ENCODE measurements at places on chromosomes 11 and 22.
A peak's percentile ranks its signal among the peaks of the same experiment; 100 is the strongest.

DNA sequence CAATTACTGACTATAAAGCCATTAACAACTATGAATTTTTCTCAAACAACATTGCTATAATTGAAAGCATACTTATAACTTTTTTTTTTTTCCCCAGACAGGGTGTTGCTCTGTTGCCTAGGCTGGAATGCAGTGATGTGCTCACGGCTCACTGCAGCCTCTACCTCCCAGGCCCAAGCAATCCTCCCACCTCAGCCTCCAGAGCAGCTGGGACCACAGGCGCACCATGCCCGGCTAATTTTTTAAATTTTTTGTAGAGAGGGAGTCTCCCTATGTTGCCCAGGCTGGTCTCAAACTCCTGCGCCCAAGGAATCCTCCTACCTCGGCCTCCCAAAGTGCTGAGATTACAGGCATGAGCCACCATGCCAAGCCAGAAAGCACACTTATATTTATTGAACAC lies 6.1 kb upstream of the WEE1 start:
- no peak for DNase-seq

- peak; percentile 25 for DNase-seq
These were observed 33.0 kb upstream of the PITPNB start for GRCh38 chr22:27952091-27952490.

- peak; percentile 81 for DNase-seq
These were observed 14.3 kb upstream of the FGF19 start for GRCh38 chr11:69718147-69718546.

- peak; percentile 51 for DNase-seq
These were observed 3.4 kb downstream of the SCGB1D4 start for GRCh38 chr11:62295504-62295903.

GRCh38 chr22:29081517-29082236 lies 8.8 kb downstream of the KREMEN1 start:
- DNase-seq = no peak

- DNase-seq = no peak
These were observed 9.4 kb downstream of the IGLL1 start for GRCh38 chr22:23570681-23571080.

DNA sequence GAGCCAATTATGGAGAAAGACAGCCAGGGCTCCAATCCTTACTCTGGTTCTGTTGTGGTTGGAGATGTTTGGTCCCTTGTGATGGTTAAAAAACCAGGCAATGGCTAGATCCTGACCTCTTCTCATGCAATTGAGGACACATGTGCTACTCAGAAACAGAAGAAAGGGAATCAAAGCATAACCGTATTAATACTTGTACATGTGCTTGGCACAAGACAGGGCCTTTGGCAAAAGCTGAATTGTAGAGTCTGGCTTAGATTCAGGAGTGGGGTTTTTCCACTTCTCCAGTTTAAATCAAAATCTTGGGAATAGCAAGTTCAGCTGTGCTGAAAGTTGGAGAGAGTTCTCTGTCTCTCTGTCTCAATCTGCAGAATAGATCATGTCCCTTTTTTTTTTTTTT lies 80.1 kb upstream of the E2F8 start:
- DNase-seq = no peak

- no peak for DNase-seq
These were observed 61.8 kb upstream of the UBASH3B start for GRCh38 chr11:122593473-122594420.

DNA sequence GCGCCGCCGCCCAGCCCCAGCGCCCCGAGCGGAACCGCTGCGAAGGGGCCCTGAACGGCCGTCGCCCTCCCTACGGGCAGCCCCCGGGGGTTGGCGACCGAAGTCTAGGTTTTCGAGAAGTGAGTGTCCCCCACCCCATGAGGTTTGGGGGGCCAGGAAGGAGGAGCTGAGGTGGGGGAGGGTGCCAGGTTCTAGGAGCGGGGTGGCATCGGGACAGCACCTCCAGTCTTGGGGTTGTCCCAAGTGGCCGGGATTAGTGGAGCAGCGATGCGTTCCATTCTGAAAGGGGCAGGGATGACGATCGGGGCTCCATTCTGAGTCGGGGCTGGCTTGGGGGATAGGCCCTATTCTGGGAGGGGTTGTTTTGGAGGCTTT lies 408 bp downstream of the PPP2R5B start:
- no peak for DNase-seq

DNA sequence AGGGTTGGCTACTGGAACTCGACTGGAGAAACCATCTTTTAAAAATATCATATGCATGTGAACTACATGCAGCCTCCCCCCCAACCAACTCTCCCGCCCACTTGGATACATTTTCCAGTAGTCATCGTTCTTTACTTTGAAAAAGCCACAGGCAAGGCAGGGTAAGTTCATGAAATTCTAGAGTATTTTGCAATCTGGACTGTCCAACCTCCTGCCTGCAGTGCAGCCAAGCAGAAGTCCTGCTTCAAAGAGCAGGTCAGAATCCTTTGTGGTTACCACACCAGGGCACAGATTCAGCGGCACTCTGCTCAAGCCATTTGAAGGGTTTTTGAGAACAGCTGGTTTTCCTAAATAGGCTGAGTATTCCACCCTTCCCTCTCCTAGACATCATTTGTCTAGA lies 12.1 kb downstream of the ELF5 start:
- DNase-seq = no peak

- no peak for DNase-seq
These were observed 843.7 kb upstream of the CHORDC1 start for GRCh38 chr11:91066456-91067047.

- DNase-seq = peak; percentile 50
These were observed 19.2 kb downstream of the PIM3 start for GRCh38 chr22:49979587-49980264.

DNA sequence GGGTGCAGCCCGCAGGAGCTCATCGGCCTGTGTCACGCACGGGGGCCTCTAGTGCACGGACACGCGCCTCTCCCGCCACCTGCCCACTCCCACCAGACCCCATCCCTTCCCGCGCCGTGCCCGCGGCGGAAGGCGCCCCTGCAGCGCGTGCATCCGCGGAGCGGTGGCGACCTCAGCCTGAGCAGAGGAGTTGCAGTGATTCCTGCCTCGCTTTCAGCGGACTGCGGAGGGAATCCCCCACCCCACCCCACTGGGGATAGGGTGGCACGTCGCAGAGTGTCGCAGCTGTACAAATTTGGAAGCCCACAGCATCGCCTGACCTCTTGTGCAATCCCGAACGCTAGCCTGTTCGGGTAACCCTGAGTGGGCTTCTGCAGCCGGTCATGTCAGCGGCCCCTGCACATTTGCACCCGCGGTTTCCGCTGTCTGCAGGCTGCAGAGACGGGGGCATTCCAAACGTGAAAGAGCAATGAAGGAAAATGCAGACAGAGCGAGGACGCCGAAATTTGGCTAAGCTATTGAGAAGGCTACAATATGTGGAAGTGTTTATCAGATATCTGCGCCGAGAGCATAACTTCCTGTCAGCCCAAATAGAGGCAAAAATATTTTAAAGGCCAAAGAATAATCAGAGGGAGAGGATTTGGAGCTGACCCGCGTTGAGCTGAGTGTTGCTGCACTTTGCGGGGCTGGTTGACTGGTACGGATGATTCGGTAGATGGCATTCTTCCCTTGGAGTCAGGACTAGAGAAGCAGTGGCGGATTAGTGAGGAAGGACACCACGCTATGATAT lies 617 bp upstream of the ARHGAP20 start:
- DNase-seq = peak; percentile 35

- no peak for DNase-seq
These were observed 16.1 kb downstream of the TMEM25 start for GRCh38 chr11:118547132-118547531.

DNA sequence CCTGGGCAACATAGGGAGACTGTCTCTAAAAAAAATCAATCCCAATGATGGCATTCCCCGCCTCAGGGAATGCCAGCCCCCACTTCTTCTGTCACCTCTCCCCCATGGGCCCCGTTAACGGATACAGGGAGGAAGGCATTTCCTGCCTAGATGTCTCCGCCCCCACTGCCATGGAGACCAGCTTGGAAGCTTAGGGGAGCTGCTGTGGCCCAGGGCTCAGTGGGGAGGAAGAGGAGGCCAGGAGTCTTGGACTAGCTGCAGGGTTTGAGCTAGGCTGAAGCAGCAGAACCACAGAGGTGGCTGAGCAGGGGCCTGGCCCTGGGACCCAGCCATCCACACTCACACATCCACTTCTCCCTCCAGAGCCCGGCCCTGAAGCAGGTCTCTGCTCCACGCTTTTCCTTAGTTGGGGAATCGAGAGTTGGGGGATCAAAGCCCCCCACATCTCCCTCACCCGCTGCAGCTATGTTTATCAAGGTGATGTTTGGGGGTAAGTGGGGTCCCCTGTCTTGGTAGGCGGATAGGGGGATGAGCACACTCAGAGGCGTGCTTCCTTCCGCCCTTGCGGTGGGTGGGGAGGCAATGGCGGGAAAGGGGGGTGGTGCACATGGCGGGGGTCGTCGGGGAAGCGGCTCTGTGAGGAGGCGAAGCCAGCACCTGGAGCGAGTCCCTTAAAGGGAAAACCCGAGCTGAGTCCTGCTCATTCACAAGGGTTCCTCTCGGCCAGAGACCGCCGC lies at the start of gene C22orf15:
Gene C22orf15 (plus strand): TSS at position 149 of the 737 bp plus-strand sequence. CDS start 317 bp downstream, at position 466.
- no peak for DNase-seq

- no peak for DNase-seq
These were observed 299.4 kb upstream of the ANO5 start for GRCh38 chr11:21893565-21893867.

GRCh38 chr11:64996710-64997380 lies at the start of gene BATF2:
Gene BATF2 (minus strand): TSS chr11:64996971. CDS start chr11:64996914, 57 bp downstream.
- peak; percentile 56 for DNase-seq

DNA sequence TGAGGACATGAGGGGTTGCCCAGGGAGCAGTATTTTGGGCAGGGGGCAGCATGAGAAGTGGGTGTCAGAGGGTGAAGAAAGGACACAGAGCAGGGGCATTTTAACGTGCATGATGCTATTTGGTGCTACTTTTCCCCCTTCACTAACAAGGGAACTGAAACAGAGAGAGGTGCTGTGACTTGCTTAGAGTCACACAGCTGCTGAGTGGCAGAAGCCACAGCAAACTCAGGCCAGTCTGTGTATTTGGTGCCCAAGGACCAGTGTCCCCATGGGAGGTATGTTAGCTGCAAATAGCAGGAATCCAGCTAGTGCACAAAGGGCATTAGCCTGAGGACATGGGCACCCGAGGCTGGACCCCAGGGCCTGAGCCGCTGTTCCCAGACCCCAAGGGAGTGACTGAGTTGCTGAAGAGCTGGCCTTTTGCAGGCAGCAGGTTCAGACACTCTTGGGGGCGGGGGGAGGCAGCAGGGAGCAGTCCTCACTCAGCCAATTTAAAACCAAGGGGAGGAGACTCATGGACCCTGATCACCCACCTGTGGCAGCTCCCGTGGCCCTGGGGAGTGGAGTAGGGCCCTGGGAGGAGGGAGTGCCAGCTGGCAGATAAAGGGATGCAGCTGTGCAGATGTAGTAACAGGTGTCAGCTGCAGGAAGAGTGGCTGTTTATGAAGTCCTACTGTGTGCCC lies 14.6 kb downstream of the PARVG start:
- no peak for DNase-seq

GRCh38 chr11:56558574-56558973 lies 15.5 kb upstream of the OR5M11 start:
- DNase-seq = no peak

DNA sequence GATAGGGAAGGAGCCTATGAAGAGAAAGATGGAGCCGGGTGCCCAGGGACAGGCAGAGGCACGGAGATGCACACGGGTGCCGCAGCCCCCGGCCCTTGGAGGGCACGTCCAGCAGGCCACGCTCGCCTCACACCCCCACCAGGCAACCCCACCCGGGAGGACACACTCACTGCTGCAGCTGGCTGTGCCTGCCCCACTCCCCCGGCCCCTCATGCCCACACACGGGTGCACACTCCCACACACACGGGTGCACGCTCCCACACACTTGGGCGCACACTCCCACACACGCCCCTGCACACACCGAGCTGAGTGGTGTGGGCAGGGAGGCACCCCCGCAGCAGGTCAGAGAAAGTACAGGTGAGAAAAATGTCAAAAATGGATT lies 1.1 kb downstream of the MOB2 start:
- DNase-seq = no peak

DNA sequence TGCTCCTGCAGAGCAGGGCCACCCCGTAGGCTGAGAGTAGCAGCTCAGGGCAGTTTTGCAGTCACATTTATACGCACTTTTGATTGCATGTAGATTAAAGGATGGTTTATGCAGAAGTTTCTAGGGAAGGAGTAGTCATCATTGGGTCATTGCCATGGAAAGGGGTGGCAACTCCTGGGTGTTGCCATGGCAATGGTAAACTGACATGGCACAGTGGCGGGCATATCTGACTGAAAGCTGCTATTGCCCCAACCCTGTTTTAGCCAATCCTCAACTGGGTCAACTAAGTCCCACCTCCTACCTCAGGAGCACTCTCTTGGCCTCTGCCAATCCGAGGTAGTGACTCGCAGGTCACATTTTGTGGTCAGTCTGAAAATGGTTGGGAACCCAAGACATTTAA lies 2.4 kb upstream of the ARSA start:
- DNase-seq = peak; percentile 47

- DNase-seq = no peak
These were observed 75.5 kb downstream of the MICAL2 start for GRCh38 chr11:12185914-12186313.

GRCh38 chr11:36703055-36703404 lies 105.0 kb upstream of the RAG2 start:
- no peak for DNase-seq

DNA sequence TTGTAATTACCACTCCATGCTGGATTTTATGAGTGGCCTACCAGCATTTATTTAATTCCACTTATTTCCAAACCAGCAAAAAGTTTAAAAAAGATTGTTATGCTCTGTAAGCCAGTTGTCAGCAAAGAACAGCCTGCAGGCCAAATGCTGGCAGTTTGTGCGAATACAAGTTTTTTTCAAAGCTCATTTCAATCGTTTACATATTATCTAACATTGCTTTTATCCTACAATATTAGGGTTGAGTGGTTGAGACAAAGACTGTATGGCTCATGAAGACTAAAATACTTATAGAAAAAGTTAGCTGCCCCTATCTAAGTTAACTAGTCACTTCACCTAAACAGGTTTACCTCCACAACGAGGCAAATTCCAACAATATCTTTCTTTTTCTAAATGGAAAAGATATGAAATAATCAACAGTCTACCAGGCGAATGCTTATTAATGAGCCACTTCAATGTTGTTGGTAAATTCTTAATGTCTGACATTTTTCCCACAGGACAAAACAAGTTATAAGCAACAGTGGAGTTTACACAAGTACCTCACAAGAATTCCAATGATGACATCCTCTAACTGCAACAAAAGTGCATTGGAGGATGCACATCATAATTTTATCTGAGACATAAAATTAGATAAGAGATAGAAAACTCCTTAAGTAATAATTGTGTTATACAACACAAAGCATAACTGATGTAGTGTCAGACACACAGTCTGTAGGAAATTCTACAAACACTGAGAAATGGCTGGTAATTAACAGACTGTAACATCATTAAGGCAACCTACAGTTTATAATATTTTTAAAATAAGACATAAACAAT lies 35.8 kb upstream of the POU2AF2 start:
- DNase-seq = no peak

- no peak for DNase-seq
These were observed 3.4 kb downstream of the TSKU start for GRCh38 chr11:76786441-76787014.
